CD4-positive, alpha-beta T cell treated with Interleukin-17A for 4 hours (primary cell): ENCODE measurements at places on chromosomes 5 and 9.

- DNase-seq: peak; percentile 43
These were observed 36.2 kb downstream of the NEK6 start for GRCh38 chr9:124293718-124294506.

DNA sequence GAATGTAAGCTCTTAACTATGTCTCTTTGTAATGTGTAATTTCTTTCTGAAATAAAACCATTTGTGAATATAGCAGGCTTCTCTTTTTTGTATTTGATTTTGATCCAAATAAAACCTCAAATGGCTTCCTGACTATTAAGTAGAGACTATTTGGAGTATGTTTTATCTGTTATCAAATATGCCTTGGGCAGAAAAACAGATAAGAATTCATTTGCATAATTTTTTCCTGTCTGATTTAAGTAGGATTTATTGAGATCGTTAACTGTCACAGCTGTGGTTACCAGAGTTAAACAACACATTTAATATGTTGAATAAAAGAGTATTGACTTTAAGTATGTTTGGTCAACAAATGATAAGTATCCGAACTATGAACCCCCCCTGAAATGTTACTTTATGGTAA is 104.9 kb downstream of the MELK start:
- no peak for DNase-seq

DNA sequence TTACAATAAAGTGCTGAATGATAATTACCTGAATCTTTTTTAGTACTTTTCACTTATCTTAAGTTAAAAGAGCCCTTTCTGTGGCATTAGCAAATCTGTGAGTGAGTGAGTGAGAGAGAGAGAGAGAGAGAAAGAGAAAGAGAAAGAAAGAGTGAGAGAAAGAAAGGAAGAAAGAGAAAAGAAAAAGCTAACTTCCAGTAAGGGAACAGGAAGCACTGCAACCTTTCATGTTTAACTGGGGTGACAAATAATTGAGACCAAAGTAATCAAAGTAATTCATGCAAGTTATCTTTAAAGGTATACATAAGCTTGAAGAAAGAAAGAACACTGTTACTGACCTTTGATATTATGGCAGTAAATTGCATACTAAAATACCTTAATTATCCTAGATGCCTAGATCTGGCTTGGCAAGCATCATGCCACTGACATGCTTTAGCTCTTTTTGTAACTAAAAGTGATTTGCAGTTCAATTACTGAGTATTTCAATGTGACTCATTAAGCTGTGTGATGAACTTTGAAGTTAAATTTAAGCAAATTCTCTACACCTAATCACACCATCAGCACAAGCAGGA is 21.7 kb downstream of the FEM1C start:
- DNase-seq: no peak

DNA sequence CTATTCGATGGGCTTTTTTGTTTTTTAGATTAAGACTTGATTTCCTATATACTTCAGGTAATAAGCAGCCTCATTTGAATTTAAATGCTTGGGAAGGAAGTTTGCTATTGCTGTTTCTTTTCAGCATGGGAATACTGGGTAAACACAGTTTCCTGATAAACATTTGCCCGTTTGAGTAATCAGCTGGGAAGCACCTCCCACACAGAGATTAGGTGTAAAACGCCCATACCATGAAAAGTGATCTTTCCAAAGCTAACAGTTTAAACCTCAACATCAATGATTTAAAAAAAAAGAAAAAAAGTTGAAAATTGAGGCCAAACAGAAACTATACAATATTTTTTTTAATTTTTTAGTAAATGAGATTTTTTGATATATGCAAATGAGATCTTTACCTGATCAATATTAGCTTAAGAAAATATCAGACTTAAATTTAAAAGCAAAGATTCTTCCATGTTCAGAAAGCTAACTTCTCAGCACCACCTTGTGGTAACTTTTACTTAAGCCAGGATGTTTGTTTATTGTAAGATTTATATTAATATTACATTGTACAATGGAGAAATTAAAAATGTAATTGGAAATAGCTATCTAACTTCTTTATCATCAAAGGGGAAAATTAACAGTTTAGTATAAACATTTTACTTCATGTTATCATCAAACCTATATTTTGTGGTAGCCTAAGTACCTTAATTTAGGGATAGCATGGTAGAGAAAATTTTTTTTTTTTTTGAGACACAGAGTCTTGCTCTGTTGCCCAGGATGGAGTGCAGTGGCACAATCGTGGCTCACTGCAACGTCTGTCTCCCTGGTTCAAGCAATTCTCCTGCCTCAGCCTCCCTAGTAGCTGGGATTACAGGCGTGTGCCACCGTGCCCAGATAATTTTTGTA is 39.8 kb downstream of the F2RL2 start:
- DNase-seq: no peak

GRCh38 chr5:123719004-123719403 is 207.0 kb downstream of the CSNK1G3 start:
- DNase-seq: no peak

DNA sequence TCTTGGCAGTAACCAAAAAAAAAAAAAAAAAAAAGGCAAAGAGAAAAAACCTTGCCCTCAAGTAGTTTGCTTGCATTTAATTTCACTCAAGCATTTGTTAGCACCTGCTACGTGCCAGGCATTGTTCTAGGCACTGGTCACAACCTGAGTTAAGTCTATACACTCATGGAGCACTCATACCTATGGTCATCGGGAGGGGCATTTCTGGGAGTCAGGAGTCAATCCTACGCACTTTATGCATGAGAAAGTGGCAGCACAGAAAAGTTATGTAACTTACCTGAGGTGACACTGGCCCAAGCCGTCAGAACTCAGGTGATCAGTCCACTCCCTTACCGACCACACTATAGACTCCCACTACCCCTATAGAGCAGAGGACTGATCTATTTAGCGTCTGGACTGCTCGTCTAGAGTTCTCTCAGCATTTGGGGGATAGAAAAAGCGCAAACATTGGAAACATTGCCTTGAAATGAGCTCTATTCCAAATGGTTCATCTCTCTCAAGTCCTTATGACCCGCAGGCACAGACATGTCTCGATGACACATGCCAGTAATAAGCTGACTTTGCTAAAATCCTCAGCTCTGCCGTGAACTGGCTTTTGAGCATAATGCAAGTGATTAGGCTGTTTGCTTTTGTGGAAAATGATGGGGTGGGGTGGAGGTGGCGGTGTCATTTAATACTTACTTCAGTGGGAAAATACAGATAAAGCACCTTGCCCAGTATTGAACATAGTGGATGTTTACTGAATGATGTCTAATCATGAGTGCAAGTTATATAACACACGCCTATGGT is 160.2 kb downstream of the ARHGEF28 start:
- no peak for DNase-seq

DNA sequence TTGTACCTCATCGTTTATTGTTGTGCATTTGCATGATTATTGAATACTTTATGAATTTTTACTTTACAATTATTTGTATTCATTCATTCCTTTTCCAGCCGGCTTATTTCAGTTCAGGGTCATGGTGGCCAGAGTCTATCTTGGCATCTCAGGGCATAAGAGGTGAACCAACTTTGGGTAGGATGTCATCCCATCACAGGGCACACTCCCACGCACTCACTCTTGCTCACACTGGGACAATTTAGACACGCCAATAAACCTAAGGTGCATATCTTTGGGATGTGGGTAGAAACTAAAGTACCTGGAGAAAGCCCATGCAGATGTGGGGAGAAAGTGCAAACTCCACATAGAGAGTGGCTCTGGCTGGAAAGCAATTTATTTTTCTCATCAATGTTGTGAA is 158.1 kb upstream of the MAST4 start:
- DNase-seq: no peak

DNA sequence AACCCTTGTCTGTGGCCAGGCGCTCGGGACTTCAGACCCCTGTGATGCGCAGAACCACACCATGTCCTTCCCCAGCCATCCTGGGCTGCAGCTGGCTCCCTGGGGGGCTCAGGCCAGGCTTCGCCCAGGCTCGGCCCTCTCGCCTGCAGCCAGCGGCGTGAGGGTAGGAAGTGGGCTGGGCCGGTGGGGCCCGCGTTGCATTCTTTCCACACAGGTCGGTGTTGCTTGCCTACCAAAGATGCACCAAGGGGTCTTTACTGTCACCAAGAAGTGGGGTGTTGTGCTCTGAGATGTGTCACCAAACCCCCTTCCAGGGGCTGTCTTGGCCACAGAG is 48.3 kb upstream of the RNF130 start:
- DNase-seq: no peak

GRCh38 chr9:78351816-78352215 is 54.9 kb downstream of the PSAT1 start:
- DNase-seq: no peak

- no peak for DNase-seq
These were observed 955 bp upstream of the GALNT12 start for GRCh38 chr9:98806394-98807035.

DNA sequence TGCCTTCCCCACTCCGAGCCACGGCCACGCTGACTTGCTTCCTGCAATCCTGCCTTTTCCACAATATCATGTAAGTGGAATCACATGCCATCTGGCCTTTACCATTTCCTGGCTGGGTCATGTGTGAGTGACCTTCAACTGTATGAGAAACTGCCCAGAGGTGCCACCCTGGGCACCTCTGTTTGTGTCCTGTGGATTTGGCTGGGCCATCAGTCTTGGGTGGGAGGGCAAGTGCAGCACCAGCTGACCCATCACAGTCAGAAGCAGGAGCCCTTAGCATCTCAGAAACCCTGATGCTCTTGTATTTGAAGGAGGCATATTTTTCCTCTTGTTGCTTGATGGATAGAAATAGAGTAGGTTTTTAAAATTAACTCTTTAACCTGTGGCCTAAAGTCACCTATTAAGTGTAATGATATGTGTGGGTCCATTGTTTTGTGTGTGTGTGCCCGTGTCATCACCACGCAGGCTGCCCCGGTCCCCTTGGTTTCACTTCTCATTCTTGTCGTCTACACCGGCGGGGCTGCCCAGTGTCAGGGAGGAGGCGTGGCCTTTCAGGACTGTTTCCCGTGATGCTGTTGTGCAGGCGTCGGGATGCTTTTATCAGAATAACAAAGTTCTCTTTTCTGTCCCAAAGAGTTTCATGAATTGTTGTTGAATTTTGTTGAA is 52.1 kb upstream of the CACNA1B start:
- no peak for DNase-seq

GRCh38 chr9:115691693-115692092 is 461.9 kb upstream of the PAPPA start:
- no peak for DNase-seq

DNA sequence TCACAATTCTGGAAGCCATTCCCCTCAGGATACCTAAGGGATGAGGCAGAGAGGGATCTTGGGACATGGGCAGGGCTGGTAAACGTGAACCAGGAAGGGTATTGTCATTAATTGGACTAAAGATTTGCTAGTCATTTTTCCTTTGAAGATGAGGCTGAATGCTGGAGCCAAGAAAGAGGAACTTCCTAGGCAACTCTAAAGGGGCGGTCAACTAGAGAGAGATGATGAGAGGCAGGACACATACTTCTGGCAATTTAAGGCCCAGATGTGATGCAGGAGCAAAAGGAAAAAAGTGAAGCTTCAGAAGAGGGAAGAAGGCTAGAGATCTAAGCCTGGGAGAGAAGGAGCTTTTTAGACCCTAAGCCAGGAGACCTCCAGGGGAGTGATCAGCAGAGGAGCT is 5.6 kb downstream of the GBA2 start:
- no peak for DNase-seq

GRCh38 chr9:133942206-133942975 is 49.7 kb downstream of the VAV2 start:
- no peak for DNase-seq

DNA sequence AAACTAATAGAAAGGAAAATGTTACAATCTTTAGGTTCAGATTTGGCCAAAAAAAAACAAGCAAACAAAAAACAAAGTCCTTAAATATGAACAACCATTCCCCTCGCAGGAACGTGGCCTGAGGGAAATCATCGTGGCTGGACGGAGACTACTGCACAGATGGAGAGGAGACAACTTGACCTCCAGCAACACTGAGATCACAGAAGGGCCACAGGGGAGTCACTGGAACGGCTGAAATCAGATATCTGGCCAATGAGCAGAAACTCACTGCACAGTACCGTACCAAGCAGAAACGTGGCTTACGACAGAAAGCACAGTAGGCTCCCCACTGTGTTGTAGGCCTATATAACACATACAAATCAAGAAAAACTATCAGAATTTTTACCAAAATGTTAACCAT is 27.7 kb downstream of the CAMSAP1 start:
- DNase-seq: no peak

DNA sequence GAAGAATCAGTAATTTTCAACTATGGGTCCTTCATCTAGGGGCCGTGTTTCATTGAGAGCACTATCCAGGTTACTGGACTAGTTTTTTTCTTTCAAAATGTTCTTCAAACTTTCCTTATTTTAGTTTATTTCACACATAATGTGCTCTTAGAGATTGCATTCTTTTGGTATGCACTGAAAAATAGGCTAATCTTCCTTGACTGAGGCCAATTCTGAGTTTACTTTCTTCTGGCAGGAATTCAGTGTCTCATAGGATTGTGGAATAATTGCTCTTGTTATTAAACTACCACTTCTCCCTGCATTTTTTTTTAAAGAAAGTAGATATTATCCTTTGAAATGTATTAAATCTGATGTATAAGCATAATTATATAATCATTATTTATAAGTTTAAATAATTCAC is 624.5 kb downstream of the RAB3C start:
- DNase-seq: no peak

- peak; percentile 83 for DNase-seq
These were observed 71.2 kb downstream of the RAPGEF1 start for GRCh38 chr9:131668439-131669268.

GRCh38 chr9:101628173-101628572 is 33.4 kb upstream of the PPP3R2 start:
- DNase-seq: no peak

DNA sequence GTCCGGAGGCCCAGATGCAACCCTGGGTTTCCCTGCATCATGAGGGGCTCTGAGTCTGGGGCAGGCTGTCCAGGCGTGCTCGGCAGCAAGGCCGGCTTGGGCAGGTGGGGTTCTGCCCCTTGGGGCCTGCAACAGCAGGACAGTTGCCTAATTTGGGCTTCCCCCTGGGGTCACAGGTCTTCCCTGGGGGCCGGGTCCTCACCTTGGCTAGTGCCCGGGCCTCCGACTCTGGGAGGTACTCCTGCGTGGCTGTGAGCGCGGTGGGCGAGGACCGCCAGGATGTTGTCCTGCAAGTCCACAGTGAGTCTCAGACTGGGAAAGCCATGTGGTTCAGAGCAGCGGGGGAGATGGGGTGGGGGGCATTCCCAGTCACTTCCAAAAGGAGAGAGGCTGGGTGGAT is 82.1 kb upstream of the ASS1 start:
- no peak for DNase-seq

DNA sequence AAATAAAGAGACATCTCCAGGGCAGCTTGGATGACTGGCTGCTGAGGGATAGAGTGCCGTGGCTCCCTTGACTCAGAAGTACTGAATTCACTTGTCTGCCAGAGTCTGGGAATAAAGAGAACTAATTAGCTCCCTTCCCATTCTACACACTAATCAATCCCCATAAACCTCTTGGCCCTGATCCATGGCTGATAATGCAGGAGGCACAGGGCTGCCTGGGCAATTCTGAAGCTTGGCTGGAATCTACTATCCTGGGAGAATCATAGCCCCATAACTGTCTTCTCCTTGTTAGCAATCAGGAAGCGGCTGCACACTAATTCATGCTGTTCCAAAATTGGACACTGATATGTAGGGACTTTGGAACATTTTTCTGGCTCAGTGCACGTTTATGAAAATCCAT is 197.7 kb downstream of the PTTG1 start:
- DNase-seq: no peak
